ENCODE measurements at places on chromosomes 16 and 17.

DNA sequence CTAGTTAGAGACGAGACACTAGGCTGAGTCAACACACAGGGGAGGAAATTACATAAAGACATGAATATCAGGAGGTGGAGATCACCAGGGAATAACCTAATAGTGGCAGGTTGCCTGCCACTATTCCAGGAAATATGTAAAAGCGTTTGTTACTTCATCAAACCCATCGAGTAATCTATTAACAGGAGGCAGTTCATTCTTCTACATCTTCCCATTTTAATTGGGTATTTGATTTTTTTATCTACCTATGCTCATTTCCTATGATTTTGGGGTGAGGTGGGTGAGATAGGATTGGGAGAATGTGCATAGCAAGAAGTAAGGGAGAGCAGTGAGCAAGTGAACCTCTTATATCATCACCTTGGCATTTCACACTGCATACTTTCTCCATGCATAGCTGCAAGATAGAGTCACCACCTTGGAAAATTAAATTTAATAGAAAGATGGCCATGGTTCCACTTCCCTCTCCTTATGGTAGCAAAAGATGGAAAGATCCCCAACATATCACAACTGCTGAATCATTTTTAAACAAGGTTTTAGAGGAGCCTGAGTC is 312.2 kb downstream of the TMEM114 start:
- DNase-seq = no peak

GRCh38 chr17:72865954-72866353 is 226.5 kb downstream of the SLC39A11 start:
- no peak for DNase-seq

DNA sequence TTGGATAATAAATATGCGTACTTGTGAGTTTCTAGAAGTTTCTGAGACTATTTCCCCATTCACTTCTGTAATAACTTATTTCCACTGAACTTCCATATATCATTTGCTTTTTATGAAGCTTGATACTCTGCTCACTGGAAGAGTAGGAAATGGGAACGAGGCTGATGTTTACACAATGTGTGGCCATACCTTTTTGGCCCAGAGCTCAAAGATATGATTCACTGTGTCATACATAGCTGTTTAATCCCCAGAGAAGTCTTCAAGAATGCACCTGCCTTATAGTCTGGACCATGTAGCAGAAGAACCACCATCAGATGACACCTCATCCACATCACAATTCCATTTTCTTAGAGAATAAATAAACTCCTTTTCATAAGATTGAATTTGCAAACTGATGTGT is 40.3 kb upstream of the TEKT3 start:
- DNase-seq = no peak

DNA sequence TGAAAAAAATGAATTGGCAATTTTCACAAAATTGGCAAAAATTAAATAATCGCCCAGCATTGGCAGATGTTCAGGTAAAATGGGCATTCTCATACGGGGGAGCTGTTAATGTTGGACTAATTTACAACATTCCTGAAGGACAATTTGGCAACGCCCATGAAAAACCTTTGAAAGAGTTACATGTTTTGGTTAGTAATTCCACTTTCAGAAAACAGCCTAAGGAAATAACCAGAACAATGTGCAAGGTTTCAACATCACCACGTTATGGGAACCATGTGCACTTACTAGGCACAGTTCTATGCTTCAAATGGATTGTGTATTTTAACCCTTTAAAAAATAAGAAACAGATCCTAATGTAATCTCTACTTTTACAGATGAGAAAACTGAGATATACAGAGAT is 62.7 kb downstream of the CDYL2 start:
- DNase-seq = no peak

GRCh38 chr17:7572338-7572587 is 7.2 kb upstream of the CD68 start:
- no peak for DNase-seq

DNA sequence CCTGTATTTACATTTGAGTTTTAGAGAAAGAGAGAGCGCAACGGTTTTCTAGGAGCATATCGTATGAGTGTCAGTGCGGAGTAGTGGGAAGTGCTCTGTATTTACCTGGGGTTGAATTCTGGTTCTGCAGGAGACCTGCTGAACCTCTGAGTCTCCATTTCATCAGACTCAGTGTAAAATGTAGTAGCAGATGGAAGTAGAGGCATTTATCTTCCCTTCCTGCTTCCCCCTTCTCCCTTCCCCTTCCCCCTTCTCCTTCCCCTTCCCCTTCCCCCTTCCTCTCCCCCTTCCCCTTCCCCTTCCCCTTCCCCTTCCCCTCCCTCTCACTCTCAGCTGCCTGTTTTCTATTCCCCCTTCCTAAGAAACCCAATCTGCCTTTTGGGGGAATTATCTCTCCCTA is 426.9 kb downstream of the NPIPA7 start:
- no peak for DNase-seq

GRCh38 chr16:66678337-66678736 is 18.2 kb downstream of the CMTM4 start:
- no peak for DNase-seq

GRCh38 chr17:60960398-60961065 is 282.9 kb downstream of the BCAS3 start:
- no peak for DNase-seq

DNA sequence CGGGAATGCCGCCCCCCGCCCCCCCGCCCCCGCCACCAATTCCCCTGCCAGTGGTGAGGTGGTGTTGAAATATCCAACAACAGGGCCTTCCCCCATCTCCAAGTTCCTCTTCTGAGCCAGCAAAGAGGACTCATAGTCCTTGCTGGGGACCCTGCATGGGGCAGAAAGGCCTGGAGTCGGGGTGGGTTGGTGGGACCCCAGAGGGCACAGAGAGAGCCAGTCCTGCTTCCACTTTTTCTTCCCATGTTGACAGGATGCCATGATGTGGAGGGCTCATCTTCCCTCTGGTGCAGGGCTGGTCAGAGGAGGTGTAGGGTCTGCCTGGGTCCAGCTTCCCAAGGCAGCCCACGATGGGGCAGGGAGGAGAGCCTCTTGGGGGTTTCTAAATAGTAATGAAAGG is 49.0 kb upstream of the PIK3R6 start:
- no peak for DNase-seq

DNA sequence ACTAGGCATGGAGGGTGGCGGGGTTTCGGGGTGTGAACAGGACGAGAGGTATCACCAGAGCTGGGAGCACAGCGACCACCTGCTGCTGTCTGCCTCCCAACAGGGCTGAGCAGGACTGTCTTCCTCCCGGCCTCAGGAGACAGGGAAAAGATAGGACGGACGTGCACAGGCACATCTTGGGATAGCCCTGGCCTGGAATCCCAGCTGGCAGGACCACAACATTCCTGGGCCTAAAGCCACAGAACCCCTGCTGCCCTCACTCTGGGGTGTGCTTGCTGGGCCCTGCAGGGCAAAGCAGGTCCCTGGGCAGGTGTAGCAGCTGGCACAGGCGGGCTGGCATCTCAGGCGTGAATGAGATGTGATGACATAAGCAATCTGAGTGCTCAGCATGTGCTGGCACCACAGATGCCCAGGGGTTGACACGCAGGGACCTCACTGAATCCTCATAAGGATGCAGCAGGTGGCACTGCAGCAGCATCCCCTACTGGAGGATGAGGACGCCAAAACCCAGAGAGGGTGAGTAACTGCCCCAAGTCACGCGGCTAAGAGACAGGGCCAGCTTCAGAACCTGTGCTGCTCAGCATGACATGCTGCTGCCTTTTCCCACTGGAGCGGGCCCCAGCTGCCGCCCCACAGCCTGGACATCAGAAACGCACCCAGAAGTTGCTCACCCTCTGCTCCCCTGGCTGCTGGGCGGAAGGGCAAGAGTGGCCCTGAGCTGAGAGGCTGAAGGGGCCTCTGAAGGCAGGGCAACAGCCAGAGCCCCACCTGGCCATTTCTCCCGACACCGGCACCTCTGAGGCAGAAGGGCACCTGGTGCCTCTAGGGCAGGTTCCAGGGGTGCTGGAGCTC is 7.1 kb downstream of the CORO7 start:
- no peak for DNase-seq

DNA sequence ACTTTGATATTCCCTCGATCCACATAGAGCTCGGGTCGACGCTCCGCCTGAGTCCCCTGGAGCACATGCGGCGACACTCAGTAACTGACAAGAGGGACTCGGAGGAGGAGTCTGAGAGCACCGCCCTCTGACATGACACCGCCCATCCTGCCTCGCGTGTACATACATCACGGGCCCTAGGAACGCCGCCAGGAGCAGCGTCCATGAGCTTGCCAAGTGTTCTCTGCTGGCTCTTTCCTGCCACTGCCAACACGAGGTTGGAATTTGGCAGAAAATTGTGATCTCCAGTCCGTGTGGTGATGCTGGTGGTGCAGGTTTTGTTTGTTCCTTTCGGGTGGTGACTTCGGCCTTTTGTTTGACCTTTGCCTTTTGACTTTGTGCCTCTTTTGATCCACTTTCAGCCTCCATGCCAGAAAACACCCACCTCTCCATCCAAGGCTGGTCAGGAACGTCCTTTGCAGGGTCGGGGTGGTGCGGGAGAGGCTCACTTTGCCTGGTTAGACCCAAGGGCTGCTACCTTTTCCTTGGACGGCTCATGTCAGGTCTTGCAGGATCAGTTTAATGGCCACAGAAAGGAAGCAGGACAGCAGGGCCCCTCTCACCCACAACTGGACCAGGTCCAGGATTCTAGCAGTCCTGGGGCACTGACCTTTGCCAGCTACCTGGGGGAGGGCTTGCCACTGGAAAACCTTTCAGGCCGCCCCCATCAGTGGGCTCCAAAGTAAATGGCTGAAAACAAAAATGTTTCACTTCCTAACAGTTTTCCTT is 27.6 kb downstream of the ELAC2 start:
- DNase-seq = peak; percentile 96

DNA sequence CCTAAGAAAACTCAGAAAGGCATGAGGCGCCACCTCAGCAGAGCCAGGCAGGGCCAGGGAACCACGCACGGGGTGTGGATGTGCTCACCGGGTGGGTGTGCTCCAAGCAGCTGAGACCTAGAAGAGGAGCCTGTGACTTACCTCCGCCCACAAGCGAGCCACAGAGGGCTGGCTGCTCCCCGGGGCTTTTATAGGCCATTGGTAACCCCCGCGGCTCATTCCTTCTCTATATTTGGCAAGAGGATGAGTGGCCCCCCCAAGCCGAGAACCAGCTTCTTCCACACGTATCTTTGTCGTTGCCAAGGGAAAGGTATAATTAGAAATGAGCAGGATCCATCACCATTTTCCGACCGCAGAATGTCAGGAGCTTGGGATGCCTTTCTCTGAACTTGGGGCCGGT is at the start of gene MYH3:
Gene MYH3, minus strand, starts transcription at position 162 of the 400 bp plus-strand sequence. CDS start 2,245 bp downstream, outside the sequence.
- no peak for DNase-seq

DNA sequence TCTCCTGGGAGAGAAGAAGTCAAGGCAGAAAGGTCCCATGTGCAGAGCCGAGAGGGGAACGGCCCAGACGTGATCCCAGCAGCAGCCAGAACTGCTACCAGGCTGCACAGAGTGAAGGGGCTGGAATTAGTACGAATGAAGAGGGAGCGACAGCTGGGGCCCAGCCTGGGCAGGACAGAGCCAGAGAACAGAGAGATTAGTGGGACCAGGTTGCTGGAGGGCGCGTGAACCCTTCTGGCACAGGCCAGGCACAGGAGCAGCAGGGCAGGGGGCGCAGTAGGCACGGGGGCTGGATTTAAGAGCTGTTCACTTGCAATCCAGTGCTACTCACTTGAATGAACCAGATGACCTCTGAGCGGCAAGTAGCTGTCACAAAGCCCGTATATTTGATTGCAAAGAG is 66.9 kb downstream of the PLXDC1 start:
- no peak for DNase-seq

DNA sequence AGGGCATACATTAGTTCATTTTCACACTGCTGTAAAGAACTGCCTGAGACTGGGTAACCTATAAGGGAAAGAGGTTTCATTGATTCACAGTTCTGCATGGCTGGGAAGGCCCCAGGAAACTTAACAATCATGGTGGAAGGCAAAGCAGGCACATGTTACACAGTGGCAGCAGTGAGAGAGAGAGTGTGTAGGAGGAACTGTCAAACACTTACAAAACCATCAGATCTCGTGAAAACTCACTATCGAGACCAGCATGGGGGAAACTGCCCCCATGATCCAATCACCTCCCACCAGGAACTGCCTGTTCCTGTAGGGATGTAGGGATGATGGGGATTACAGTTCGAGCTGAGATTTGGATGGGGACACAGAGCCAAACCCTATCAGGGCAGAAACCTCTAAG is 17.2 kb downstream of the NUBP1 start:
- DNase-seq = no peak

DNA sequence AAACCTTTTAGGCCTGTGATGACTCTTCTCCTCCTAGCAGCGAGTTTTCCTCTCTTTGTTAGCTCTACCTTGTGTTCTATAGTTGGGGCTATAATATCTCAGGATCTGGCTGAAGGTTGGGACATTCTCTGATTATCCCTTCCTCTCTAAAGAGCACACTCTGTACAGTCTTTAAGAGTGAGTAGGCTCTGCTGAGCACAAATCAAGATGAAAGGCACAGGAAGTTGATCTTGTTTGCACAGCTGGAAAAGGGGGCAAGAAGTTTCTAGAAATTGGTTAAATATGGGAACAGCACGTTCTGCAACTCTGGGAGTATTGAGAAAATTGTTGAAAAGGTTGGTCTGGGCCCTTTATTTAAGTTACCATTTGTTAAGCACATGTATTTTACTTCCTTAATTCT is 240.9 kb downstream of the CDH11 start:
- DNase-seq = no peak

DNA sequence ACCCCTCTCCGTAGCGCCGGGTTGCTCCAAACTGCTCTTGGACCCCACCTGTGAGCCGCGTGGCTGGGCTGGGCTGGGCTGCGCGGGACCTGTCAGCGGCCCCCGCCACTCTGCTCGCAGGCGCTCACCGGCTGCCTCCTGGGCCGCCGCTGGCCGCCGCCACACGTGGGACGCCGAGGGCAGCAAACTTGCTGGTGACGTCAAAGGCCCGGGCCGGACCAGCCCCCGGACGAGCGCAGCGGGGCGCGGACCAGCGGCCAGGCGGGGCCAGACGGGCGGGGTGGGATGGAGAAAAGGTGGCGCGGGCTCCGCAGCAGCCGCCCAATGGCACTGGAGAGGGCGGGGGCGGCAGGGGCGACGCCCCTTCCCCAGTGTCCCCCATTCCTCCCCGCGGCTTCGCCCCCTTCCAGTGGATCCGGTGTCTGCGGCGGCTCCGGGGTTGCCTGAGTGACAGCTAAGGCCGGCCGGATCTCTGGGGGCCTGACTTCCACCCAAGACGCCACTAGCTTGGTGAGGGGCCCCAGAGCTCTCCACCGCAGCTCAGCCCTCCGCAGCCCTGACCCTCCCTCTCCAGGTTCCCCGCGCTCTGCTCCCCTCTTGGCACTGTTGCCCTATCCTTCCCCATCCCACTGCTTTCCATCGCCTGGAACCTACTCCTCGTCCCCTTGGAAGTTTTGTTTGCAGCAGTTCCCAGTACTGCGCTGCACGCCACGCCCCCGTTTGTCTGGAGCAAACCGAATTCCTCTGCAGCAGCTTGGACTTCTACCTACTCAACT is at the start of gene HS3ST3A1:
Gene HS3ST3A1, minus strand, starts transcription at position 154 of the 776 bp plus-strand sequence. CDS start 800 bp downstream, outside the sequence.
- no peak for DNase-seq

DNA sequence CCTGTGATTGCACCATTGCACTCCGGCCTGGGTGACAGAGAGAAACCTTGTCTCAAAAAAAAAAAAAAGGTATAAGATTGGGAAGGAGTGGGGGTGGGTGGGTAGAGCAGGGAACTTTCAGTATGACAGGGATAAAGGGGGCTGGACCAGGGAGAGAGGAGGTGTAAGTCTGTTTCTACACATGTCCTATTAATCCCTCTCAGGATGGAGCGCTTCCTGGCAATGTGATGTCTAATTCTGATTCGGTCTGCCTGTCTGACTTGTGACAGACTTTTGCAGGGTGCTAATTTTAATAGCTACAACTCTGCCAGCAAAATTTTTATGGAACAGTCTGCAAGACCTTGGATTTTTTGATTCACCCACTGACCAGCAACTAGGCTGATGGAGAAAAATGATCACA is 53.8 kb upstream of the SLC25A19 start:
- DNase-seq = peak; percentile 24

GRCh38 chr16:29993903-29994599 is 1.4 kb downstream of the HIRIP3 start:
- DNase-seq = no peak

Measured in cerebellar nuclear complex (tissue), 1 donor.